ENCODE measurements at places on chromosomes 11 and 22.

DNA sequence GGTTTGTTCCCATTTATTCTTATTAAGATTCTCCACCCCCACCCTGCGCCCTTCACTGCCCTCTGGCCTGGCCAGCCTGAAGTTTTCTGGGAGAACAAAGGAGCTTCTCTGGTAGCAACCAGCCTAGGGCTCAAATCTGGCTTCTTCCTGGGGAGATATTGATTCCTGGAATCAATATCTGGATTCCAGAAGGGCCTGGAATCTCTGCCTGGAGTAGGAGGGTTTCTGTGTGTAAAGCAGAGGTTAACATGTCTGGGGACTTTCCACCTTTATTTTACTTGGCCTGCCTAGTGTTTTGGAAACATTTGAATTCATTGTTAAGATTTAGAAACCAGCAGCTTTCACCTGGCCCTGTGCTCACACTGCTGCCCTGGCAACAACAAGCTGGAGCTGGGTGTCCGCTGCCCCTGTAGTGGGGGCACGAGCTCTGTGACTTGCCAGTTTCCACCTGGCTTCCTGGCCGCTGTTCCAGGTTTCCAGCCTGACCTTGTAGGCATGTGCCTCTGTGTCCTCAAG, 5.5 kb downstream of the C11orf91 start:
- DNase-seq, result no peak

DNA sequence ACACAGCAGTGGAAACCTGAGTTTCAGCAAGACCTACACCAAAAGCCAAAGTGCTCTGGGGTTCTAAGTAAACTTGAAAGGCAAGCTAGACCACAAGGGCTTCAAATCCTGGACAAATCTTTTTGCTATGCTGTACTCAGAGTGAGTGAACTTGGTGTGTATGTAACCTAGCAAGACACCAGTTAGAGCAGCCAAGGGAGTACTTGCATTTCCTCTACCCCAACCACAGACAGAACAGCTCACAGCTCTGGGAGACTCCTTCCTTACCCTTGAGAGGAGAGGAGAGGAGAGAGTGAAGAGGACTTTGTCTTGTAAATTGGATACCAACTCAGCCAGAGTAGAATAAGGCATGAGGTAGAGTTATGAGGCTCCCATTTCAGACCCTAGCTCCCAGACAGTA, 71.4 kb downstream of the CTSC start:
- no peak for DNase-seq

DNA sequence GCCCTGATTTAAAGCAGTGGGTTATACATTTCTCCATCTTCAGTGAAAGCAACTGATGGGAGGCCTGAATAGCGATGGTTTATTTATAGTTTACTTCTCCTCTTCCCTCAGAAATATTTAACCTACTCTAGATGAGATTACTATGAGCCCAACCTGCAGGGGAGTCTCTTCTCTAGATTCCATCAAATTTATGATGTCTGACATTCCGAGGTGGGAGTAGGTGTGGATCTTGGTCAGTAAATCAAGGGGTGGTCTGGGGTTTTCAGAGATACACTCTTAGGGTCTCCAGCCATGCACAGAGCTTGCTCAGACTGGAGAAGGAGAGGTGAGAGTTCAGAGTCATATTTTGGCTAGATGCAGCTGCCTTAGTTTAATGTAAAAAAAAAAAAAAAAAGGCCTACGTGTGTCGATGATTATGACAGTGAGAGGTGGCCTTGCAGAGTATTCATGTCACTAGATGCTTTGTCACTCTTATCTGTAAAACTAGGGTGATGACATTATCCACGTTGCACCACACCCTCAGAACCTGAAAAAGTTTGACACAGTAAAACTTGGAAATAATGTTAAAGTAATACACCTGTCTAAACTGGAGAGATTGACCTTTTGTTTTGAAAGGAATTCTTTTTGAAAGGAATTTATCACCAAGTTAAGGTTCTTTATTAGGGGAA, 81.2 kb downstream of the EXT2 start:
- no peak for DNase-seq

- DNase-seq, result no peak
Measured at GRCh38 chr11:2730272-2731129, 30.7 kb upstream of the KCNQ1OT1 start.

GRCh38 chr11:11567936-11568650, 53.7 kb downstream of the GALNT18 start:
- DNase-seq, result no peak

- no peak for DNase-seq
Measured at GRCh38 chr11:94066901-94067429, 45.8 kb downstream of the HEPHL1 start.

DNA sequence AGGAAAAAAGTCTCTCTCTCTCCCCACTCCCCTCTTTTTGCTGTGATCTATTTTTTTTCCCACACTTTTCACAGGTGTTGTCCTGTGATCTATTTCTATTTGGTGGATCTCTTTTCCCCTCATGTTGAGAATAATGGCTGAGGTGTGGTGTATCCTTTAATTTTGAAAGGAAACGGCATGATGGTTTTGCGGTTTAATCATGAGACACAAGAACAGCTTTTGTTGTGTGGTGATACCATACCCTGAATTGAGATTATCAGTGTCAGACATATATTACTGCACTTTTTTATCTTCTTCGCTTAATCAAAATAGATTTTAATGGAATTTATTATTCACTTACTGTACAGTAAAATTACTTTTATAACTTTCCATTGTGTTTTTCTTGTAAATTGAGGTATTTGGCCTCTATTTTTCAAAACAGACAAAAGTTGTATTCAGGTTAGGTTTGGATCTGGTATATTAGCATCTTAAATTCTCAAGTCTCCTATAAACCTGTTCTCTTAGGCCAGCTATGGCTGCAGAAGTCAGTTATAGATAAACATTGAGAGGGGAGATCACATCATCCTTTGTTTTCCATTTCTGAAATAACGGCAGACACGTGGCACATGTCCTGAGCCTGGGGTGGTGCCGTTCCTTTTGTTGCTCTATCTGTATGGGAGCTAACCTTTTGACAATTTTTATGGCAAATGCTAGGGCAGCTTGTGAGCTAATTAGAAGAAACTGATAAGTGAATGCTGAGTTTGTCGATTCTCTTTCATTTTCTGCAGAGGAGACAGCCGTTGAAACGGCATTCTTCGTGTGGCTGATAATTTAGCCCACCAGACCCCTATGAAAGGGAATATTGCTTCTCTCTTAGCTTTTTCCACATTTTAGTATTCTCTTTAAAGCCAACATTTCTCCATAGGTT, 25.8 kb downstream of the NF2 start:
- no peak for DNase-seq

DNA sequence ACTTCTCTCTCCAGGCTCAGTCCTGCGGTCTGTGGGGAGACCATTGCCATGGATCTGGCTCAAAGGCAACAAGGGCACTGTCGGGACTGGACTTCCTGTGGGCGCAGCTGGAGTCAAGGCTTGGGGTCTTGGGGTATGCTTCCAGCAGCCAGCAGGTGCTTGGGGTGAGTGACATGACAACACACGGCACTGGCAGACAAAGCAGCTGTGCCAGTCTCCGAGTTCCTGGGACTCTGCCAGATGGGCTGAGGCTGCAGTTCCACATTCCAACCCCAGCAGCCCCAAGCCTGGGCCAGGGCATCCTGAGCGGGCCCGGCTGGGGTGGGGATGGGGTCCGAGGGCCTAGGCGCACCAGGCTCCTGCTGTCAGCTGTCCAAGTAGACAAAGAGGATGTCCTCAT, 12.3 kb downstream of the GUCD1 start:
- DNase-seq, result no peak

DNA sequence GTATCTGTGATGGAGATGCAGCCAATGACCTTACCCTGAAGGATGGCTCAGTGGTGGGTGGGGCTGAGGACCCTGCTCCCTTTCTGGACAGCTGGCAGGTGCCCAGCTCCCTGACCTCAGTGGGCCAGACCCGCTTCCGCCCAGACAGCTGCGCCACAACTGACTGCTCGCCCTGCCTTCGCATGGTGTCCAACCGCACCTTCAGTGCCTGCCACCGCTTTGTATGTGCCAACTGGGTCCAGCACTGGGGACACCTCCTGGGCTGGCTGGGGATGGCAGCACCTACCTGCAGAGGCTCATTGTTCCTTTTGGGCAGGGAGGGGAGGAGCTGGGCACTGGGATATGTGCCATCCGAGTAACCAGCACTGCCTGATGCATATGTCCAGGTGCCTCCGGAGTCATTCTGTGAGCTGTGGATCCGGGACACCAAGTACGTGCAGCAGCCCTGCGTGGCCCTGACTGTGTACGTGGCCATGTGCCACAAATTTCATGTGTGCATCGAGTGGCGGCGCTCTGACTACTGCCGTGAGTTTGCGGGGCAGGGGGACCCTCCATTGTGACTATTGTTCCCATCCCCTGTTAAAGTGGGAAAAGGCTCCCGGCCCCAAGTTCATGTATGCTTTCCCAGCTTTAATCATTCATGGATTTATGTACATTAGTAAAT, 84.8 kb downstream of the OTOG start:
- DNase-seq, result no peak

DNA sequence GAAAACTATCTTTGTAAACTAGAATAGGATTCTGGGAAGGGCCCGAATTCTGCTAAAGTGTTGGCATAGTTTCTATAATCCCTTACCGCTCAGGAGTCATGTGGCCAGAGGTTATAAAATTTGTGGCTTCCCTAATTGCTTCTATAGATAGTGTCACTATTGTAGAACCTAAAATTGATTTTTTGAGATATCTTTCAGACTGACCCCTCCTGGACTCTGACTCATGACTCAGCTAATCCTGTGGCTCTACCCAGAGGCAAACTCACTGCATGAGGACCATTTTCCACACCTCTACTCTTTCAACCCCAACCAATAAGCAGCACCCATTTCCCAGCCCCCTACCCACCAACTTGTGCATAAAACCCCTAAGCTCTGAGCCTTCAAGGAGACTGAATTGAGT, 61.8 kb upstream of the PRSS23 start:
- no peak for DNase-seq

- no peak for DNase-seq
Measured at GRCh38 chr11:60769273-60769672, 12.6 kb downstream of the MS4A15 start.

- no peak for DNase-seq
Measured at GRCh38 chr22:40727070-40727963, 48.0 kb downstream of the MCHR1 start.

DNA sequence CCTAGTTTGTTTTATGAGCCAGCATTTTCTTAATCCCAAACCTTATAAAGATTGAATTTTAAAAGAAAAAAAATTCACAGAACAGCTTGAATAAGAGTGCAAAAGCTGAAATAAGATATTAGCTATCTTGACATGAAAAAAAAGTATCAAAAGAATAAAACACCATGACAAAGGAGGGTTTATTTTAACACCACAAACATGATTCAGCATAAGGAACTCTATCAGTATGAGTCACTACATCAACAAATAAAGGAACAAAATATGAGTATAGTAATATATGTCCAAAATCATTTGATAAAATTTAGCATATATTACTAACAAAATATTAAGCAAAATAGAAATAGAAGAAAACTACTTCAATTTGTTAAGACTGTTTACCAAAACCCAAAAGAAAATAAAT, 9.6 kb upstream of the LMO1 start:
- no peak for DNase-seq

DNA sequence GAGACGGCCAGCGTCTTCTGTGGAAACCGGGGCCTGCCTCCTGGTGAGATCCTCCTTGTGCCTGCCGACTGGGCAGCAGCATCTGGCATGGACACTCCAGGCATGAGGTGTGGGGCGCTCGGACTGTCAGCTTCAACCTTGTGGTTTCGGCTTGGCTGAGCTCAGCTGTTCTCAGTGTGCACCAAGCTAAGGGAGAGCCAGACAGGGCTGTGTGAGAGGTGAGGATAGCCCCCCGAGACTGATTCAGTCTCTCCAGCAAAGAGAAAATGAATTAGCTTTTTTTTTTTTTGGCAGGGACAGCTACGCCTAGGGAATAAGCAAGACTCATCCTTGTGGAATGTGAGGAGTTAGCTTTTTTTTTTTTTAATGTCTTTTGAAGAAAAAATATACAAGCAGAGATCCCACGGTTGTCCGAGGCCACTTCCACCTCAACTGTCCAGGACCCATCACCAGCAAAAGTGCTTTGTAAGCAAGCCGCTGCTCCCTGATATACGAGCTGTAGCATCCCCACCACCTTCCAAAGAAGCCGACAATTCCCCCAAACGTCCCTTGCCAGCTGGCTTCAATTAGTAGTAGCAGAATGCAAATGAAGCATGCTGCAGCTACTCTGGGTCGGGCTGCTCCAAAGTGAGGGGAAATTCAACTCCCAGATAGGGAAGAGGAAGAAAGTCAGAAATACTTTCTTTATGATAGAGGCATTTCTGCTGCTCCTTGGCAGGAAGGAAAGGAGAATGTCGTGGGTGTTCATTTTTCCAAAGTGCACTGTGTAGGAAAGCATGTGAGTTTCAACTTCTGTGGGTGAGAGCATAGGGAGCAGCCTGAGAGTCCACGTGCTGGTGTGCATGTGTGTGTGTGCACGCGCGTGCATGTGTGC, 9.7 kb upstream of the THY1 start:
- no peak for DNase-seq

DNA sequence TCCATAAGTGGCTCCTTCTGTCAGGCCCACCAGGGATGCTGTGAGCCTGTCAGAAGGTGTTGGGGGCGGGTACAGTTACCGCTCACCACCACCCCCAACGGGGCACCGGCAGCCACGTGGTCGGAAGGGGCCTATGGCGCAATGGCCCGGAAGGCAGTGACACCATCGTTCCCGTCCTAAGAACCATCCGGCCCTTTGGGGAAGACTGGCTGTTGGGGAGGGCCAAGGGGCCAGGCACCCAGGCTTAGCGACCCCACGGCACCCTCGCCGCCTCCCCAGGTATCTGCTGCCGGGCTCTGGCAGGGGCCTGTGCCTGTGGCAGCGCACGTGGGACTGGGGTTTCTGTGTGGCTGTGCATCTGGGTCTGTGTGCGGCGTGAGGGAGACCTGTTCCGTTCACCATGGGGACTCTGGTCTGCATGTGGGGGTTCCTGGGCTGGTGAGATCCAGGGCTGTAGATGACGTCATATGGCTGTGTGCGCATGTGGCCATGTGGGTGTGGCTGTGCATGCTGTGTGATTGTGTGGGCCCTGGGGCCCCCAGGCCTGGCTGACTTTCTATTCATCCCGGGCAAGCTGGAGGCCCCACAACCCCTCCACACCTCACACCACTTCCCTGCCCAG, 717 bp downstream of the OSM start:
- peak; percentile 65 for DNase-seq

DNA sequence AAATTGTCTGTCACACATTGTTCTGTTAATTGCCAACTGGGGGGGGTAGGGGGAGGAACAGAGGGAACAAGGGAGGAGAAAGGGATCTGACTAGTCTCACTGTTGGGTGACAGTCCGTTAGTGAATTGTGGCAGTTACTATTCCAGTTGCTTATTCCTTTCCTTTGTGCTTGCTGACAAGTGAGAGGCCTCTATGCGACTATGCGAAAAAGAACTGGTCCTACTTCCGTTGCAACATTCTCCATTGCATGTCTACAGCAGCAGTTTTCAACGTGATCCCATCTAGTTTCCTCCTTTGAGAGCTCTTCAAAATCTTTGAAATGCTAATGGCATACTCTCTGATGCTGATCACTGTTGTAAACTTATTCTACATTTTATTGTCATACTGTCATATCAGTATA, 672.2 kb downstream of the LRRC4C start:
- no peak for DNase-seq

- DNase-seq, result no peak
Measured at GRCh38 chr11:120744016-120744994, 232.8 kb downstream of the GRIK4 start.

All from activated T-helper 1 cell treated with Interleukin-2 at 50 U/mL for 16 hours (primary cell).